ENCODE measurements at places on chromosomes 12 and 14.

DNA sequence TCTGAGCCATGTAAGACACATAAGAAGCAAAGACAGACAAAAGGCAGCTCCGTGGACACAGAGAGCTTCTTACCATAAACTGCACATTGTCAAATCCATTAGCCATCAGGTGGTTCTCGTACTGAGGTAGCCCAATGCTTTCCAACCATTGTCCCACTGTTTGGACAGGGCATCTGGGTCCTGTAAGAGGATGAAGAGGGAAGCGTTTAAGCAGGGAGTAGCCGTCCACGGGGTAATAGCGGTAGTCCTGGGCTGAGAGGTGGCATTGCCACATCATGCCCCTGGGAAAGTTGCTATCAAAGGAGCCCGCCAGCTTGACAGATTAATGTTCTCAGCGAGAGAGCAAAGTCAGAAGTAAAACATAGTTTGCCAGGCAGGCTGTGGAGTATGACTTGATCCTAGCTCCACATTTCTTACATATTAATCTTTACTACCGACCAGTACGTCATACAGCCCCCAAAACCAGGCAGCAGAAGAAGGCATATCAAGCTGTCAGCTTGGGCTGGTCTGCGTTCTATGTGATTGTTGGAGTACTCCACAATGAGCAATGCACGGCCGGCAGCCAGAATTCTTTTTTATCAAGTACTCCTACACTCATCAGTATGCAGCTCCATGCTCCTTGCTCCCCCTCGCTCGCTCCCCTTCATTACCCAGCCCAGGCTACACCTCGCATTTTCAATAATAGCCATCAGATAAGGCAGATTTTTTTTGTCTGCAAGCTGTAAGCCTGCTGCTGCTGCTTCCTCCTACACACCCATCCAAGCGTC lies 493.2 kb upstream of the GARIN6 start:
- DNase-seq, result no peak

DNA sequence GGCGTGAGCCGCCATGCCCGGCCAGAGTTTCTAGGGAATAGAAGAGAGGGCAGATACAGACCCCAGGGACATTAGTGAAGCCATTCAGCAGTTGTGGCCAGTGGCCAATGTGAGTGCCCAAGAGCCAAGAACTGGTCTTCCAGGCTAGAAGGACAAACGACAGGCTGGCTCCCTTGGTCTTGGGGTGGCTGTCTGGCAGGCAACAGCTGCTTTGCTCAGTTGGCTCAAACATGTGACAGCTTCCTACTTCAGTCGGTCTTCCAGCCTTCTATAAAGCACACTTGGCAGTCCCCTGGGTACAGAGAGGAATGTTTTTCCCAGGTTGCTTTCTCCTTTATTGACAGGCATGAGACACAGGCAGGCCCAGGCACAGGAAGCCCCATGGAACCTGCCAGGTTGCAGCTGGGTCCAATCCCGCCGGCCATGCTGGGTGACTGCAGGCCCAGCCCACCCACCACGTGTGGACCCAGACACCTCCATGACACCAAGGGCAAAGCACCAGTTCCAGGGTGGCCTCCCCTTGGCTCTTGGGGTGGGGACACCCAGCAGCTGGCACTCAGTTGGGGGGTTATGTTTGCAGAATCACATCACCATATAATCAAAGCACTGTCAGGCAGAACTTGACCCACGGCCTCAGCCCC lies 15.4 kb downstream of the CHGA start:
- DNase-seq, result no peak

DNA sequence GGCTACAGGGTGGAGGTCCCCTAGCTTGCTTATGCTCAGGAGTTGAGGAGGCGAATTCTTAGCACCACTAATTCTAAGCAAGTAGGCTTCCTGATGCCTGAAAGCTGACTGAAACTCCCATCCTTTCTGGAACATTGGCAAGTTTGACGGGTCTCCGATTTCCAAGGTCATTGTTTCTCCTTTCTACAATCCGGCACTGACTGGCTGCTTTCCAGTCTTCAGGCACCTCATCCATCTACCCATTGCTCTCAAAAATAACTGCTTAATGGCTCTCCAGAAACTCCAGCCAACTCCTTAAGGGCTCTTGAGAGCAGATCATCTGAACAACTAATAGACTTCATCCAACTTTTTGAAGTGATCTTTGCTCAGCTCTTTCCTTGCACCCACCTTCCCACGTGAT lies 13.3 kb downstream of the REM2 start:
- DNase-seq, result no peak

GRCh38 chr14:38669027-38669426 lies 413.1 kb upstream of the CLEC14A start:
- DNase-seq, result no peak

- no peak for DNase-seq
These were observed 24.5 kb downstream of the PCNX4 start for GRCh38 chr14:60116181-60116580.

- DNase-seq, result no peak
These were observed 45.1 kb downstream of the AREL1 start for GRCh38 chr14:74667758-74668157.

- DNase-seq, result no peak
These were observed 10.2 kb downstream of the ARHGDIB start for GRCh38 chr12:14950982-14951746.

DNA sequence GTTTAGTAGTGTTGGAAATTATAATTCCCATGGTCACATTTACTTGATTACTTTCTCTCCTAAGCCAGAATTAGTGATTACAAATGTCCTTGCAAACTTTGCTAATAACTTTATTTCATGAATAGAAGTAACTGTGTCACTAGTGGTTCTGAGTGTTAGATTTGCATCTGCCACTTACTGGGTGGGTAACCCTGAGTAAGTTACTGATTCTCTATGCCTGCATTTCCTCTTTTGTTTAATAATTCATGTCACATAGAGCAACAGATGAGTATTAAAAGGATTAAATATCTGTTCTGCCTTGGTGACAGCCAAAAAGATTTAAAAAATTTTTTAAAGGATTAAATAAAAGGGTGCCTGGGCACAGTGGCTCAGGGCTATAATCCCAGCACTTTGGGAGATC lies 78.6 kb downstream of the BHLHE41 start:
- DNase-seq, result no peak

- no peak for DNase-seq
These were observed 254.0 kb downstream of the ANO6 start for GRCh38 chr12:45469902-45470301.

DNA sequence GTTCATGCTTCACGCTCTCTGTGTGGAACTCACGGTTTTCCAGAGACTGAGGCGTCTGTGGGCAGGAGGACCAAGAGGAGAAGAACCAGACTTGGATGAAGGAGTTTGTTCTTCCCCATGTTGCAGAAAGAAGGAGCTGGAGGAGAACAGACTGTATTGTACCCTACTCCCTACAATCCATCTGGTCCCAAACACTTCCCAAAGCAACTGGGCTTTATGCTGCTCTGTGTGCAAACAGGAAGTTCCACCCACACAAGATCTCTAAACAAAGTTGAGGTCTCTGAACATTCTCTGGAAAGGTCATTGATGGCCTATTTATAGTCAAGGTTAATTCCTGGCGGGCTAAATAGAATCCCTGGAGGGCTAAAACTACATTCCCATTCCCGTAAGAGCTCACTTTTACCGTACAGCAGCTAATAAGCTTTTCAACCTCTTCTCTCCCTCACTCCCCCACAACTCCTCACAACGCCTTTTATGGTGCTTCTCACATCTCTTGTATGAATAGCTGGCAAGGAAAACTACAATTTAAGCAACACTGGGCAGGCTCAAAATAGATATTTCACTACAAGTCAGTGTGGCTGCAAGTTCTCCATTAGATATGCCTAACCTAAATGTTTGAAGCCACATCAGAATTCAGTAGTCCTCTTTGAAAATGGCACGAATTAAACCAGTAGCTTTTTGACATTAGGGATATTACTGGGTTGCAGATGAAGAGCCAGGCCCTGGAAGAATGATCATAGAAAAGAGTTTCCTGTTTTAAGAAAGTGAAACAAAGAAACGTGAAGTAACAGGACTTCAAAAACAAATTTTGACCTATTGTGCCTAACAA lies at the start of gene A2M:
Gene A2M, minus strand, starts transcription at position 189 of the 829 bp plus-strand sequence. Its CDS starts 70 bp downstream, at position 119.
- no peak for DNase-seq

- no peak for DNase-seq
These were observed 2.4 kb downstream of the EMP1 start for GRCh38 chr12:13198876-13199275.

DNA sequence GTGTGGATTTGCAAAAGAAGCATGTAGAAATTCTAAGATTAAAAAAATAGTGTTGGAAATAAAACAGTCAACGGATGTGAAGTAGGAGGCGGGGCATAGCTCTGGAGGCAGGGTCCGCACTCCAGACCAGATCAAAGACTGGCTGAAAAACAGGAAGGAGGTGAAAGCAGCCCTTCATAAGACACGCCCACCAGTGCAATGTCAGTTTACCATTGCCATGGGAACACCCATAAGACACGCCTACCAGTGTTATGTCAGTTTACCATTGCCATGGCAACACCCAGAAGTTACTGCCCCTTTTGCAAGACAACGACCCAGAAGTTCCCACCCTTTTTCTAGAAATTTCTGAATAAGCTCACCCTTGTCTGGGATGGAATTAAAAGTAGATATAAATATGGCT lies 87.1 kb downstream of the FZD10 start:
- DNase-seq, result no peak

GRCh38 chr14:68958553-68958952 lies 20.5 kb downstream of the ACTN1 start:
- DNase-seq, result no peak

- DNase-seq, result no peak
These were observed 1089.3 kb downstream of the SLC16A7 start for GRCh38 chr12:60684988-60685655.

DNA sequence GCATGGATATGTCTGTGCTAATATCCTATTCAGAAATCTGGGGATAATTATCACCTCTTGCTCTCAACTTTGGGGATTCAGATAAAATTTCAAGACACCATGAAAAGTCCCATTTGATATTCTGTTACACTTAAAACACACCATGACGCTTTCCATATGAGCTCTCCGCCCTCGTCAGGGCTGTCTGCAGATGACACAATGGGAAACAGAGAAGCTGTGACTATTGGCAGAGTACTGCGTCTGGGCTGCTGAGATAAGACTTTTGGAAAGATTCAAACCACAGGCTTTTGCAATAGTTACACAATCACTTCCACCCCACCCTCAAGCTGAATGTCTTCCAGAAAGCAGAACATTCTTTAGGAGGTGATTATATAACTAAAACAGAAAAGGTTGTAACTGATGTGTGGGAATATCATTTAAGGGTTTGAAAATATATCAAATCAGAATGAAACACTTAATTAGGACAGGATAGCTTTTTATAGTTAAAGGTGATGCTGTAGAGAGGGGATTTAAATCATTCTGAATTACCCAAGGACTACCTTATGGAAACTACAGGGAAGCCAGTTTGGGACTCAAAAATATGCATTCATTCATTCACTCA lies 75.3 kb upstream of the TMPO start:
- no peak for DNase-seq

DNA sequence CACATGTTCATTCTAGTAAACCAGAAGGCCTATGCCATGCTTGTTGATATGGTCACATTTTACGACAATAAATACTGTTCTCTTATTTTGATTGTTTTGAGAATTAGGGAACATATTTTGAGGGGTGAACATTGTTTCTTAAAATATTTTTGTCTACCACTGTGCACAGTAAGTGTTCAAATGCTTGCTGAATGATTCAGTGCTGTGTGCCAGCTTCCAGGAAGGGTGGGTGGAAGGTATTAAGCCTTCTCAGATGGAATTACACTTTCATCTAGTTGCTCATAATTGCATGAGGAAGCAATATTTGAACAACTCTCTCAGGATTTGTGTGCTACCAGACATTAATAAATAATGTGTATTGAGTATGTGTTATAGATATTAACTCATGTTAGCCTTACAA lies 15.5 kb upstream of the TMX1 start:
- no peak for DNase-seq

- no peak for DNase-seq
These were observed 45.4 kb upstream of the NR2C1 start for GRCh38 chr12:95118788-95119179.

DNA sequence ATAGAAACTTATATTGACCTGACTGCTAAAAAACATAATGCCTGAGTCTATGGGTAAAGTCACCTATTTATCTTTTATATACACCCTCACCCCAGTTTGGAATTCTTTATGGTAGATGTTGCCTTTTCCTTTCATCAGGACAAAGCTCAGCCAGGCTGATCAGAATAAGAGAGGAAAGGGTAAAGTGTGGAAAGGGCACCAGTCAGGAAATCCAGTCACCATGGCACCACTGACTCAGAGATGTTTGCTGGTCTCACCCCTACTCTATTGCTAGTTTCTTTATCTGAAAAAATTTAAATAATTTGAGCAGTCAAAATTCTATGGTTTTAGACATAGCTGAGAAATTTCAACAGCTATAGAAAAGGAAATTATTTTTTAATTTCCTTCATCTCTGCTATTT lies 49.2 kb upstream of the SSTR1 start:
- no peak for DNase-seq

- no peak for DNase-seq
These were observed 44.0 kb upstream of the REP15 start for GRCh38 chr12:27652174-27652763.

DNA sequence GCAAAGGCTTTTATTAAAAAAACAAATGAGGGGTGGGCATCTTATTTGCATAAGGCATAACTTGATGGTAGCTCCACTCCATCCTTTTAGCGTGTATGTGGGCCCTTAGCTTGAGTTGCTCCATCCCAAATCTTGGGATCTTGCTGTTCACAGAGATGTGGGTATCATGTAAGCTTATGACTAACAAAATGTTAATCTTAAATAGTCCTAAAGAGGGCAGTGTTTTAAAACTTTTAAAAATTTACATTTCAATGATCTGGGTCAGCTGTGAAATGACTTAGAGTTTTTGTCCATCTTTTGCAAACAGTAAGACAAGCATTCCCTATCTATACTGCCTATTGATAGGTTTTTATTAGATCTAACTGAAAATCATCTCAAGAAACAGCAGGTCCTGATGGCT lies 86.0 kb downstream of the SLCO1A2 start:
- DNase-seq, result no peak

DNA sequence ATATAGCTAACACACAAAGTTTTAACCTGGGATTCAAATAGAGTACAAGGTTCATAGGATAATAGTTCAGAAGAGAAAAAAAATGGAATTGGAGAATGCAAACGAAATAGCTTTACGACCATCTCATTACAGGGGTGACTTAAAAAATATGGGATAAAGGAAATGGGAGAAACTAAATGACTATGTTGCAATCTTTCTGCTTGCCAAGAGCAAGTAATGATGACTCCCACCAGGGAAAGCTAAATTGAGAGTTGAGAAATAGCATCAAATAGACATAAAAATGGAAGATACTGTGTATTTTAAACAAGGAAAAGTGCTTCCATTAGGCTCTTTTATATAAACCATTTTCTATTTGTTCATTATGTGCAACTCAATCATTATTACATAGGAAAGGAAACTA lies 155.7 kb upstream of the ATXN7L3B start:
- DNase-seq, result no peak

DNA sequence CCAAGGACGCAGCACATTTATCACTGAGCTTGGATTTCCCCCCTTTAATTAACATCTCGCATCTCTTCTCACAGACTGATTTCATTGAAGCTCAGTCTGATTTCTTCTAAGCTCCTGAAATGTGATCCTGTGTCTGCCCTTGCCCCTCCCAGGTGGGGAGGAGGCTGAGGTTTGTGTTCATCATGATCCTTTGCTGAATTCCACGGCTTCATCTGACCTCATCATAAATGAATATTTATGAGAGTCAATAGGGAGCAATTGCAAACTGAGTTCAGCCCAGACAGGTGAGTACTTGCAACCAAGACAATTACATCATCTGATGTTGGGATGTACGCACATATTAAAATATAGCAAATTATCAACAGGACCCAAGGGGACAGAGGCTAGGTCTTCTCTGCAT lies 72.4 kb downstream of the MAP1LC3B2 start:
- no peak for DNase-seq
